COLO829 (cell line): ENCODE measurements at places on chromosomes 13 and 19.

DNA sequence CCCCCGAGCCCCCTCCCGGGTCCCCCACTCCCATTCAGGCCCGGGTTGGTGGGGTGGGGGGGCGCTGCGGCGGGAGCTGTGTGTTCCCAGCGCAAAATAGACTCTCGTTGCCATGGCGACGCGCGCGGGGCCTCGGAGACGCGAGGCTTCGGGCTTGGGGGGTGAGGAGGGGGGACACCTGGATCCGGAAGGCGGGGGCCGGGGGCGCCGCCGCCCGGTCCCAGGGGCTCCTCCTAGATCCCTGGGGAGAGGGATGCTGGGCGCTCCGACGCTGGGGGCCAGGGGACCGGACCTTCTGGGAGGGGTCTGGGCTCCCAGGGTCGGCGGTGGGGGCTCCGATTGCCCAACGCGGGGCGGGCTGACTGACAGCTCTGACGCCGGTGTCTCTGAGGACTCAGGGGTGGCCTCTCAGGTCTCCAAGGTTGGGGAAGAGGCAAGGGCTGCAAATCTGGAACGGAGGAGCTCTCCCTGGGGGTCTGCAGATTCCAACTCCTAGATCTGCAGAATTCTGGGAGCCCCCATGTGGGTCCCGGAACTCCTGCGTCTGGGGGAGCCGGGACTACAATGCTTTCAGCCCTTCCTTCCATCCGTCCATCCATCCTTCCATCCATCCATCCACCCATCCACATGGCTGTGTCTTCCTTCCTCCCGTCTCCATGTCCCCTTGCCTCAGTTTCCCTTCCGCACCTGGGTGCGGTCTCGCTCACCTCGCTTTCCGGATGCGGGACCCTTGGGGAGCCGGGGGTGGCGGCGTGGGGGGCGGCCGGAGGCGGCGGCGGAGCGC is 9.1 kb upstream of the SHISA7 start:
- no peak for DNase-seq

- no peak for DNase-seq
These were observed 1.7 kb downstream of the PDE4A start for GRCh38 chr19:10422046-10422461.

GRCh38 chr19:8988204-8988603 is 22.0 kb downstream of the MUC16 start:
- no peak for DNase-seq

- DNase-seq = no peak
These were observed 19.9 kb downstream of the DPF1 start for GRCh38 chr19:38204096-38204495.

GRCh38 chr13:38283346-38283745 is 66.3 kb upstream of the UFM1 start:
- no peak for DNase-seq

DNA sequence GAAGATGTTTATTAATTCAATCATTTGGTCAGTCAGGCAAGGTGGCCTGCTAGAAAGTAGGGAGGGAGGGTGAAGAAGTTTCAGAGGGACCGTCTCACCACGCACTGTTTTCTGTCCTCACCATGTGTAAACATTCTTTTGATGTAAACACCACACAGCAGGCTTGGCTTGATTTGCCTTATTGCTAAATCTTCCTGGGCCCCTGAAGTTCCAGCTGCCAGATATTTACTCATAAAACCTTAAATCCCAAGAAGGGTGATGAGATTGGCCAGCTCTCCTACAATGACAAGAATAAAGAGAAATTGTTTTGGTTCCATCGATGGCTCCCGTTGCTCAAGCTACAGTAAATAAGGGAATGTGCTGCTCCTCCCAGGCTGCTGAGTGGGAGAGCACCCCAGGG is 198.2 kb upstream of the TMTC4 start:
- DNase-seq = no peak

- DNase-seq = no peak
These were observed 568 bp downstream of the POLR2I start for GRCh38 chr19:36113894-36114720.

GRCh38 chr13:27493981-27494380 is 43.6 kb upstream of the MTIF3 start:
- DNase-seq = no peak

GRCh38 chr13:104766319-104766718 is 1700.1 kb upstream of the SLC10A2 start:
- DNase-seq = no peak

GRCh38 chr19:17001603-17002183 is 24.9 kb downstream of the CPAMD8 start:
- no peak for DNase-seq

GRCh38 chr13:77139306-77139705 is 112.3 kb upstream of the FBXL3 start:
- no peak for DNase-seq

DNA sequence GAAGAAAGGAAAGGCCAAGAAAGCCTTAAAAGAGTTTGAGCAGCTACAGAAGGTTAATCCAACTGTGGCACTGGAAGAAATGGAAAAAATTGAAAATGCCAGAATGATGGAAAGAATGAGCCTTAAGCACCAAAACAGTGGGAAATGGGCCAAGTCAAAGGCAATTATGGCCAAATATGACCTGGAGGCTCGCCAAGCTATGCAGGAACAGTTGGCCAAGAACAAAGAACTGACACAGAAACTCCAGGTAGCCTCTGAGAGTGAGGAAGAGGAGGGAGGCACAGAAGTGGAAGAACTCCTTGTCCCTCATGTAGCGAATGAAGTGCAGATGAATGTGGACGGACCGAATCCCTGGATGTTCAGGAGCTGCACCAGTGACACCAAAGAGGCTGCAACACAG is 5.1 kb downstream of the UTP14C start:
- DNase-seq = no peak

DNA sequence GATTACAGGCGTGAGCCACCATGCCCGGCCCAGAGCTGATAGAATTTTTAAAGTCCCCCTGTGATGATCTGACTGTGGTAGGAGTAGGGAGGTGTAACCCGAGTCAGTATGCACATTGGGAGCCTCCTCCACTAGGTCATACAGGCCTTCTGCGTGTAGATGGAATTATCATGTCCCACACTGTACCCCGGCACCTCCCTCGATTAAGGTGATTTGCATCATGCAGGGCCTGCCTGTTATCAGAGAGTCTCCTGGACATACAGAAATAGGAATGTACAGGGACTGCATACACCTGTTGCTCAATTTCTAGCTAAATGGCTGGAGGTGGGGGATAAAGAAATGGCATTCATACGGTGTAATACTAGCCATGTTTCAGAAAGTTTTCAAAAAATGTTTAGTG is 922 bp upstream of the ERVK3-1 start:
- no peak for DNase-seq

DNA sequence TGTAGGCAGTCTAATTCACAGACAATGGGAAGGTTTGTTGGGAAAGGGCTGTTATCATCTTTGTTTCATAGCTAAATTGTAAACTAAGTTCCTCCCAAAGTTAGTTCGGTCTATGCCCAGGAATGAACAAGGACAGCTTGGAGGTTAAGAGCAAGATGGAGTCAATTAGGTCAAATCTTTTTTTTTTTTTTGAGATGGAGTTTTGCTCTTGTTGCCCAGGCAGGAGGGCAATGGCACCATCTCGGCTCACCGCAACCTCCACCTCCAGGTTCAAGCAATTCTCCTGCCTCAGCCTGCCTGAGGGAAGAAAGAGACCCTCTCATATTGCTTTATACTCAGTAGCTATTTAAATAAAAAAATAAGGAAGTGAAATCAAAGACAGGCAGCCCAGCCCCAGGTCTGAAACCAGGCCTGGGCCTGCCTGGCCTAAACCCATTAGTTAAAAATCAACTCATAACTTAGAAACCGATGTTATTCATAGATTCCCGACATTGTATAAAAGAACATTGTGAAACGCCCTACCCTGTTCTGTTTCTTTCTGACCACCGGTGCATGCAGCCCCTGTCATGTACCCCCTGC is 297.4 kb upstream of the SGCG start:
- DNase-seq = no peak

GRCh38 chr13:32857689-32858088 is 158.5 kb upstream of the KL start:
- no peak for DNase-seq

- no peak for DNase-seq
These were observed 24.5 kb upstream of the LPAR6 start for GRCh38 chr13:48437371-48437770.

- DNase-seq = no peak
These were observed 116.7 kb downstream of the POSTN start for GRCh38 chr13:37481885-37482227.

- DNase-seq = no peak
These were observed 103.9 kb downstream of the WDFY2 start for GRCh38 chr13:51687947-51688714.

- DNase-seq = no peak
These were observed 240.4 kb downstream of the DACH1 start for GRCh38 chr13:71626421-71627117.

DNA sequence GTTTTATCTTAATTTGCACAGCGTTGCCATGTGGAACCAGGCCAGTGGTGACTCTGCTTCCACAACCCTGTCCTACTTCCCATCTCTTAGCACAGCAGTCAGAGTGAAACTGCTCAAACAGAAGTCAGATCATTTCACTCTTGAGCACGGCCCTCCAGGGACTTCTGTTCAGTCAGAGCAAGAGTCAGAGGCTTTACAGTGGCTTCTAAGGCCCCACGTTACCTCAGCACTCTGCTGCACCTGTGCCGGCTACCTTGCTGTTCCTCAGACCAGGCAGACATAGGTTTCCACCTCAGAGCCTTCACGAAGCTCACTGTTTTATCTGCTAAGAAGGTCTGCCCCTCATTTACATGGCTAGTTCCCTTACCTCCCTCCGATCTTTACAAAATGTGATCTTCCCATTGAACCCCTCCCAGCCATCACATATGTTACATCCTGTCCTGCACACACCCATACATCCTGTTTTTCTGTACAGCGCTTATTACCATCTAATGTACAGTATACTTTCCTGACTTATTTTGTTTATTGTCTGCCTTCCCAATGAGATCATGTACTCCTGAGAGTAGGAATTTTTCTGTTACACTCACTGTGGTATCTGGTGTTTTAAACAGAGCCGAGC is 41.6 kb downstream of the TM9SF2 start:
- no peak for DNase-seq

GRCh38 chr13:80256352-80256932 is 84.5 kb downstream of the SPRY2 start:
- no peak for DNase-seq

DNA sequence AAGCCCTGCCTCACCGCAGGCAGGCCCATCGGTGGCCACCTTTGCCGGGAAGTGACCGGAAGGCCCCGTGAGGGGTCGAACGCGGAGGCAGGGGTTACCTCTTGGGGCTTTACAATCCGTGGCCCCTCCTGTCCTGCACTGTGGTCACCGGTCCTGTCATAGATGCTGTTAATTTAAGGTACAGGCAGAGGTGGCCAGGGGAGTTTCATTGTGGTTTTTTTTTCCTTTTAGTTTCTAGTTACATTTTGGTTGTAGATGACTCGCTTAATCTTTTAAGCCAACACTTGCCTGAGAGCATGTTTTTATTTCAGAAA is 13.1 kb downstream of the COMP start:
- DNase-seq = no peak
